ENCODE measurements at places on chromosomes 13 and 19.

DNA sequence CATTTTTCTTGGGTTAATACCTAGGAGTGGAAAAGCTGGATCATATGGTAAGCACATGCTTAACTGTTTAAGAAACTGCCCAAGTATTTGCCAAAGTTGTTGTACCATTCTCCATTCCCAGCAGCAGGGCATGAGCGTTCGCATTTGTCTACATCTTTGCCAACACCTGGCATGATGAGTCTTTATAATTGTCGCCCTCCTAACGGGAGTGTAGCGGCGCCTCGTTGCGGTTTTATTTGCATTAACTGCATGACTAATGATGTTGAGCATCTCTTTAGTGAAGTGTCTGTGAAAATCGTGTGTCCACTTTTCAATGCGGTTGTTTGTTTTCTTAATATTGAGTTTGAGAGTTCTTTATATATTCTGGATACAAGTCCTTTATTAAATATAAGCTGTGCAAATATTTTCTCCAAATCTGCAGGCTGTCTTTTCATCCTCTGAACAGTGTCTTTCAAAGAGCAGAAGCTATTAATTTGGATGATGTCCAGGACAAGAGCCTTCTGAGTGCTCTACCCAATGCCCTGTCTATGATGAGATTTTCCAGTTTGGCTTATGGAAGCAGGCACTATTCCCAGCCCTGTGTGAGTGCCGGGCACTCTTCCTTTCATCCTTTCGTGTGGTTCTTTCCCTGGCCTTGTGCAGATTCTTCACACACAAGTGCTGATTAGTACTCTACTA is 202.0 kb downstream of the FOXO1 start:
- no peak for DNase-seq

- DNase-seq: no peak
Observed at GRCh38 chr13:21025539-21025938, 35.8 kb downstream of the LATS2 start.

- DNase-seq: no peak
Observed at GRCh38 chr13:28983641-28984040, 163.5 kb downstream of the MTUS2 start.

GRCh38 chr19:18058208-18059009 is 28.3 kb downstream of the IL12RB1 start:
- DNase-seq: peak; percentile 89

GRCh38 chr13:112883241-112883945 is 85.6 kb upstream of the MCF2L start:
- no peak for DNase-seq

DNA sequence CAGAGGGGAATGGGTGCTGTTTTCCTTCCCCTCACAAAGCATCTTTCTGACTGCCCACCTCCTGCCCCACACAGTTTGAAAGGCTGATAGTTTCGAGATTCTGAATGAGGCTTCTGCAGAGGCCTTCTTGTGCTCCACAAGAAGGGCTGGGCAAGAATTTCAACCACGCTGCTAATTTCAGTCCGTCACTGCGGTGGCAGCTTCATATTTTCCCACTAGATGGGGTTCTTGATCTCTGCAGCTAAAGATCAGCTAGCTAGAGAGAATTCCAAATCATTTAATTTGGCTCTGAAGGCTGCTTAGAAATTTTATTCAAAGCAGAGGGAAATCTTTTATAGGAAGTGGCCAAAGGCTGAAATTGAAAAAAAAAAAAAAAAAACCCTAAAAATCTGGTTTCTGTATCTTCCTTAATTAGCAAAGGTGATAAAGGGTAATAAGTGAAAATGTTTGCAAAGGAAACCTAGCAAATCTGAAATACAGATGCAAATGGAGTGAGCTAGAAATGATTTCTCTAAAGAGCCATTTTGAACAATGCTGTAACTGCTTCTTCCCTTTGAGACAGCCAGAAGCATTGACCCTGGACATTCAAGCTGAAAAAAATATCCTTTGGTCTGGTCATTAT is 38.0 kb upstream of the C13orf42 start:
- DNase-seq: peak; percentile 76

GRCh38 chr13:67023130-67023876 is 206.8 kb downstream of the PCDH9 start:
- DNase-seq: peak; percentile 57

DNA sequence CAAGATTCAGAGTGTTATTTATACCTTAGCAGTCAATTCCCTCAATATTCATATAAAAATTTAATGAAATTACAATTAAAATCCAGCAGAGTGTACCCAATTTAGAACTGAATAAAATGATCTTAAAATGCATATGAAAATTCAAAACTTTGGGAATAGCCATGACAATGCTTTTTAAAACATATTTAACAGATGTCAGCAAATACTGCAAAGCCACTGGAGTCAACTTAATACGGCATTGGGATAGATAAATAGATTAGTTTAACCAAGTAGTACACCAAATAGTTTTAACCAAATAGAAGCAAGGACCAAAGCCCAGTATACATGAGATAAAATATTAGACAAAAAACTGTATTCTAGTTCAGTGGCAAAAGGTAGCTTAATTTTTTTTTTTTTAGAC is 79.8 kb downstream of the TNFSF13B start:
- no peak for DNase-seq

GRCh38 chr13:46168341-46168740 is 13.6 kb downstream of the LCP1 start:
- DNase-seq: no peak

DNA sequence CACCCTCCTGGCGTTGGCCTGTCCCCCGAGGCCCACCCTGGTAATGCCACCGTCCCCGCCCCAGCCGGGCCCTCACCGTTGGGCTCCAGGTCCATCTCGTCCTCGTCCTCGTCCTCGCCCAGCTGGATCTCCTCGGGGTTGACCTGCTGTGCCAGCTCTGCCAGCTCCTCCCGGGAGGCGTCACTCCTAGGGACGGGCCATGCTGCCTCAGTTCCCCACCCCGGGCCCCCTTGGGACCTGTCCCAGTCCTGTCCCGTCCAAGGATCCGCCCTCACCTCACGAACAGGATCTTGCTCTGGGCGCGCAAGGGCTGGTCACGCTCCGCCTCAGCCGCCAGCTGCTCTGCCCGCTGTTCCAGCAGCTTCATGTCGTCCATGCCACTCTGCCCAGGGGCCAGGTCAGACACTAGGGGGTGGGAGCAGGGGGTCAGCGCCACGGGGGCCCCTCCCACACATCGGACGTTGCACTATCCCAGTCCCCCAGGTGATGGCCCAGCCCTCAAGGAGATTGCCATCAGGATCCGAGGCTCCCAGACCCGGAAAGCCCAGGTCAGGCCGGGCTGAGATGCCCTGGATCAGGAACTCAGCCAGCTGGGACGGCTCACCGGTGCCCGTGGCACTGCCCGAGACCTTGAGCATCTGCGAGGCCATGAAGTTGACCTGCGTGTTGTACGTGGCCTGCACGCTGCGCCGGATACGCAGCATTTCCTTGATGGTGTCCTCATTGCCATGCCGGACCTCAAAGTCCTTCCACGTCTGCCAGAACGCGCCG is 9.5 kb downstream of the XAB2 start:
- DNase-seq: no peak

GRCh38 chr19:7442423-7442822 is 46.4 kb downstream of the PEX11G start:
- DNase-seq: peak; percentile 53

GRCh38 chr13:99970651-99971575 is 654 bp downstream of the ZIC5 start:
- DNase-seq: peak; percentile 18

DNA sequence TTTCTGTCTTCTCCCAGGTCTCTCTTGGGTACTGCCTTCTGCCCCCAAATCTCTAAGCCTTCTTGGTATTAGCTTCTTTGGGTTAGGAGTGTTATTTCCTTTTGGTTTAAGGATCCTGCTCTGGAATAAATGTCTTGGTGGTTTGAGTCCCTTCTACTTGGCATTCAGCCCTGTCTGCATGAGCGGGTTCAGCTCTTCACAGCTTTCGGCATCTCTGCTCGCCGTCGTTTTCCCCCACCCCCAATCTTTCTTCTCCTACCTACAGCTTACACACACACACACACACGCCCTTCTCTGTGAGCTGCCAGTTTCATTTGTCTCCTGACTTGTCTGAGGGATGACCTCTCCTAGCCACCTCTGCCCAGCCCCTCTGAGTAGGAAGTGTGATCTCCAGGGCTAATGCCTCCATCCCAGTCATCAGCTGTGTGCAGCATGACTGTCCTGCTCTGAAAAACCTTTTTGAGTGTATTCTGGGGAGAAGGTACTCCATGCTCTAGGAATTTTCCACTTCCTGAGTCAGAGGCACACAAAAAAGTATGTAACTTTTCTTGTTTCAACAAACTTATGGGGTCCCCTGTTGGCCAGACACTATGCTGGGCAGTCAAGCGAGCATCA is 4.7 kb downstream of the CNOT3 start:
- DNase-seq: no peak

- DNase-seq: peak; percentile 69
Observed at GRCh38 chr19:2476451-2477140, 669 bp downstream of the GADD45B start.

DNA sequence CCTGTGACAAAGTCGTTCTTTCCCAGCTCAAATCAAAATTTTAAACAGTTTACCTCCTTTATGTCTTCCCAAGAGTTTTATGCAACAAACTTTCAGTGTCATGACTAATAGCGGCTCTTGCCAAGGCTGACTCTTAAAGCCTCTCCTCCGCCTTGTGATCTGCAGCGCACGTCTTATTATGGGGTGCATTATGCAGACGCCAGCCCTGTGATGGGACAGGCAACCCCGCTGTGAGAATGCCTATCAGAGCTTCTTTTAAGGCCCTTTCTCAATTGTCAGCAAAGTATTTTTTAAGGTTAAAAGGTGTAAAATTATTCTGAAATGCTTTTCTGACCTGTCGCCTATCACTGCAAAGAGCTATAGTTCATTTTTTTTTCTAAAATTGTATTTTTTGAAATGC is 152.8 kb downstream of the SOX1 start:
- no peak for DNase-seq

- no peak for DNase-seq
Observed at GRCh38 chr13:97100821-97101220, 106.5 kb upstream of the OXGR1 start.

DNA sequence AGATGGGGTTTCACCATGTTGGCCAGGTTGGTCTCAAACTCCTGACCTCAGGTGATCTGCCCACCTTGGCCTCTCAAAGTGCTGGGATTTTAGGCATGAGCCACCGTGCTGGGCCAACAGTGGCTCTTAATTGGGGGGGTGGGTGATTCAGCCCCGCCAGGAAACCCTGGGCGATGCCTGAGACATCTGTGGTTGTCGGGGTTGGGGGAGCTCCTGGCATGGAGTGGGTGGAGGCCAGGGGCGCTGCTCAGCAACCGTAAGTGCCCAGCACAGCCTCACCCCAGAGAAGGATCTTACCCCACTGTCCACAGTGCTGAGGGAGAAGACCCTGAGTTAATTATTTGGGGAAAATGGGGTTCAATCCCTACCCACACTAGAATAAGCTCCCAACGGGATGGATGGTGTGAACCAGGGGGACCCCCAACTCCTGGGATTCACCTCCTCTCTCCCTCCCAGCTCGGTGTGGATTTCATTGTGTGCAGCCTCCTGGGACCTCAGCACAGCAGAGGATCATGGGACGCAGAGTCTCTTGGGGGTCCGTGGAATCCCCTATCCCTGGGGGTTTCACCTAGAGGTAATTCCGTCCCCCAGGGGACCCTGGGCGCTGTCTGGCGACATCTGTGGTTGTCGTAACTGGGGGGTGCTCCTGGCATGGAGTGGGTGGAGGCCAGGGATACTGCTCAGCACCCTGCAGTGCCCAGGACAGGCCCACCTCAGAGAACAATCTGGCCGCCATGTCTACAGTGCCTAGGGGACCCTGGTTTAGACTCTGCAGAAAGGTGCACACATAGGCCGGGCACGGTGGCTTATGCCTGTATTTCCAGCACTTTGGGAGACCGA is 68.9 kb downstream of the GADD45B start:
- DNase-seq: no peak

- peak; percentile 92 for DNase-seq
Observed at GRCh38 chr19:41218615-41219507, at the start of gene AXL. TSS of gene AXL (plus strand) at chr19:41219223. CDS start at chr19:41219393, 170 bp downstream.

DNA sequence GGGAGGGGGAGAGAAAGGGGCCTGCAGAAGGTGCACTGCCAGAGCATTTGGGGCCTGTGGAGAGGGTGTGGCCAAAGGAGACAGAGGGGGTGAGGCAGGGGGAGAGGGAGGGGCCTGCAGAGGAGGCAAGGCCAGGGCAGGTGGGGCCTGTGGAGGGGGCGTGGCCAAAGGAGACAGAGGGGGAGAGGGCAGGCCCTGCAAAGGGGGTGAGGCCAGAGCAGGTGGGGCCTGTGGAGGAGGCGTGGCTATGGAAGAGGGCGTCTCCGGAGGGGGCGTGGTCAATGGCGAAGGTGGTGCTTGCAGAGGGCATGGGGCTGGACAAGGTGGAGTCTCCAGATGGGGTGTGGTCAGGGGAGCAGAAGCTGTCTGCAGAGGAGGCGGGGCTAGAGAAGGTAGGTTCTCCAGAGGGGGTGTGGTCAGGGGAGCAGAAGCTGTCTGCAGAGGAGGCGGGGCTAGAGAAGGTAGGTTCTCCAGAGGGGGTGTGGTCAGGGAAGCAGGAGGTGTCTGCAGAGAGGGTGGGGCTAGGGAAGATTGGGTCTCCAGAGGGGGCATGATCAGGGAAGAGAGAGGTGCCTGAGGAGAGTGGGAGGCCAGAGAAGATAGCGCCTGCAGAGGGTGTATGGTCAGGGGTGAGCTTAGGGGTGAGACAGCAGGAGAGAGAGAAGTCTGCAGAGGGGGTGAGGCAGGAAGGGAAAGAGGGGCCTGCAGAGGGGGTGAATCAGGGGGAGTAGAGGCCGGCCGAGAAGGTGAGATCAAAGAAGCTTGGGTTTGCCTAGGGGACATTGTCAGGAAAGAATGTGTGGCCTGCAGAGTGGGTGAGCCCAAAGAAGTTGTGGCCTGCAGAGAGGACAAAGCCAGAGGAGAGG is 3.4 kb downstream of the PRR36 start:
- peak; percentile 90 for DNase-seq

GRCh38 chr19:38692458-38693379 is 45.3 kb downstream of the ACTN4 start:
- no peak for DNase-seq

DNA sequence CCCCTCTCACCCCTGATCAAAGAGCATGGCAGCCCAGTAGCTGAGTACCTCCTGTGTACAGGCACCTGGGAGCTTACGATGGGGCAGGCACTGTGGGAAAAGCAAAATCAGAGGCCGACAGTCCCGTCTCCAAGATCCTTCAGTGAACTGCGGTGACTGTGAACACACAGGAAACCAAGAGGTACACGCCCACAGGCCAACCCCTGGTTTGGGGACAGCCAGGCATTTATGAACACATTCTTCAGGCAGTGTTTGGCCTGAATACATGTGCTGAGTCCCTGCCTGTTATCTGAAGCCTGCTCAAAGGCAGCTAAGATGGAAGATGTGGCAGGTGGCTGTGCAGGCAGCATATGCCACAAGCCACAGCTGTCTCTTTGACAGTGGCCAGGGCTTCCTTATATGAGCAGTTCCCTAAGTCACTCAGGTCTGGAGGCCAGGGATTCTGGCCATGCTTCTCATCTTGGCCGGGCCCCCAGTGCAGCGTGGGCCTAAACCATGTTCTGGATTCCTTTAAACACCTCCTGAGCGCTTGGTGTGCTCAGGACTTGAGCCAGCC is 123.6 kb downstream of the UQCRFS1 start:
- DNase-seq: peak; percentile 27
